ENCODE measurements at places on chromosomes 3 and 15.

- DNase-seq: no peak
Observed at GRCh38 chr3:151011427-151011826, 38.9 kb upstream of the CLRN1 start.

- DNase-seq: no peak
Observed at GRCh38 chr3:74165211-74165610, 449.2 kb downstream of the CNTN3 start.

GRCh38 chr3:86737517-86737916 lies 253.4 kb downstream of the VGLL3 start:
- no peak for DNase-seq

GRCh38 chr3:140157161-140157560 lies 222.2 kb downstream of the CLSTN2 start:
- no peak for DNase-seq

DNA sequence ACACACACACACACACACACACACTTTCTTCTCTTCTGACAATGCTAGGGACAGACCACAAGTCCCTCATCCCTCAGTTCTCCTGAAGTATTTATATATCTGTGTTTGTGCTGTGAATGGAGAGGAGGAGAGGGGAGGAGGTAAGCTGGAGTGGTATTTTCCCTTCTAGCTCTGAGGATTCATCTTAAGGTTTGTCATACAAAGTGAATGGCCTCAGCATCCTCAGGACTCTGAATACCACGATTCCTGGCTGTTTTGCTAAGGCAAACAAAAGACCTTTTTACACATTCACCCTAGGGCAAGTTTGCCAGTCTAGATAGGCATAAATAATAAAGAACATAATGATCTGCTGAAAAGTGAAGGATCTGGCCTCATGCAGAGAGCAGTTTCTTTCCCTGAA lies 65.7 kb upstream of the CHMP2B start:
- DNase-seq: no peak

- DNase-seq: no peak
Observed at GRCh38 chr15:29942143-29942542, 119.9 kb upstream of the TJP1 start.

- DNase-seq: no peak
Observed at GRCh38 chr3:29410220-29410619, 129.3 kb downstream of the RBMS3 start.

DNA sequence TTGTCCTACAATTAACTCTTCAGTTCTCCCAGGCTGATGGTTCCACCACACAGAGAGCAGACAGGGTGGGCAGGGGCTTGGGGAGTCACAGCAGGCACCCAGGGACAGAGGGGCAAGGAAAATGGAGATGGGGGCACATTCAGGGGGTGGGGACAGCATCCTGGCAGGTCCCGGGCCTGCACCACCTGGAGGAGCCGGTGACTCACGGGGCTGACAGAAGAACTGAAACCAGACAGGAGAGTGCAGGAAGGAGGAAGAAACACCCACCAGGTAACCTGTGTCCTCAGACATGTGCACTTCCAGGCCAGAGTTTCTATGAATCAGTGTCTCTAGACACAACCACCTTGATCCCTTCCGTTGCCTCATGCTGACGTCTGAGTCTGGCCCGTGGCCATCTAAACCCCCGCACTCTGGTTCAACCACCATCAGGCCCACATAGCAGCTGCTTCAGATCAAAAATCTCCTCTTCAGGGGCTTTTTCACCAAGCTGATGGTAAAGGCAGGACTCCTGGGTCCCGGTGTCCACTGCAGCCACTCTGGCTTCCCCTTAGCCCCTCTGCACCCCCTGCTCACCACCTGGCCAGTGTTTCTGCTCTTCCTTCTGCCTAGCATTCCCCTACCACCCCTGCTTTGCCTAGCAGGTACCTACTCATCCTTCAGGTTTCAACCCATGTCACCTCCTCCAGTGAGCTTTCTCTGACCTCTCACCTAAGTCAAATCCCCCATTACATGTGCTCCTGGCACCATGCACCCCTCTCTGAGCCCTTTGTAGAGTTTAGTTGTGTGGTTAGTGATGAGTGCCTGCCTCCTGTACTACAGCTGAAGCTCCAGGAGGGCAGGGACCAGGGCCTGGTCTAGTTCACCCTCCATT lies 16.5 kb upstream of the CYP11A1 start:
- peak; percentile 15 for DNase-seq

- no peak for DNase-seq
Observed at GRCh38 chr3:124652009-124652408, 78.2 kb upstream of the UMPS start.

GRCh38 chr3:105399062-105399461 lies 32.4 kb downstream of the ALCAM start:
- DNase-seq: no peak

GRCh38 chr3:50515565-50516439 lies 12.4 kb upstream of the CACNA2D2 start:
- no peak for DNase-seq

DNA sequence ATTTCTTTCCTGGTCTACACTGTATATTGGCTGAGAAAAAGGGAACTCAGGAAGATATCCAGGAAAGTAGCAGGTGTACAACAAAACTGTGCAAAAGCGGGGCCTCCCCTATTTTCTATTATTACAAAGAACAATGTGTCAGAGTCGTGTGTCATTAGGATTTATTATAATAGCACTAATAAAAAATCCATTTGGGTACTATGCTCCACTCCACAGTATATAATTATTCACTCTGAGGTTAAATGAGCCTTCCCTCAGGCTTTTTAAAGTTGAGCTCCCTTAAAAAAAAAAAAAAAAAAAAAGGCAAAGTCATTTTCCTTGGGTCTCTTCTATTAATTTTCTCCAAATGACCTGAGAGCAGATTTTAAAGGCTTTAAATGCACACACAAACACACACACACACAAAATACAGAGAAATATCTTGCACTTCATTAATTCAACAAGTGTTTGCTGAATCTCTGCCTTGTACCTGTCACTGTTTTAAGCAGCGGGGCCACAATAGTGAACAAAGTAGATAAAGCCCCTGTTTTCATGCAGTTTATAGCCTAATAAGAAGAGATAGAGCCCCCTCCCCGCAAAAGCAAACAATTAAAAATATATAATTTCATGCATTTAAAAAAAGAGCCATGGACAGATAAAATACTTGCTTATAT lies 1.3 kb upstream of the DPP8 start:
- no peak for DNase-seq
